ENCODE measurements at places on chromosomes 7 and 10.

DNA sequence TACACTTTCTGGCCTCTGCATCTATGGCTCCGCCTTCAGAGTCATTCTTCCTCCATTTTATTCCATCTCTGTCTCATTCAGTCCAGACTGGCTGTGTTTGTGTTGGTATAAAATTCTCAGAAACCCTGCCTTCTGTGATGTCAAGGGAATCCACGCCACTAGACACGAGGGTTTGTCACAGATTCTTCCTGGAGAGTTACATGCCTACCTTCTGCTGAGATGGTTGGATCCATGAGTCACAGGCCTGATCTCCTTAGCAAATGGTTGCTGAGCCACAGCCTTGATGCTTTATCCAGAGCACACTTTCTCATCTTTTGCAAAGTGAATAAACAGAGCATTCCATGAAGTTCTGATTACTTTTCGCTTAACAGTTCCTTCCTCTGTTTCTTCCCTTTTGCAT lies 35.9 kb upstream of the TSPAN33 start:
- no peak for DNase-seq

DNA sequence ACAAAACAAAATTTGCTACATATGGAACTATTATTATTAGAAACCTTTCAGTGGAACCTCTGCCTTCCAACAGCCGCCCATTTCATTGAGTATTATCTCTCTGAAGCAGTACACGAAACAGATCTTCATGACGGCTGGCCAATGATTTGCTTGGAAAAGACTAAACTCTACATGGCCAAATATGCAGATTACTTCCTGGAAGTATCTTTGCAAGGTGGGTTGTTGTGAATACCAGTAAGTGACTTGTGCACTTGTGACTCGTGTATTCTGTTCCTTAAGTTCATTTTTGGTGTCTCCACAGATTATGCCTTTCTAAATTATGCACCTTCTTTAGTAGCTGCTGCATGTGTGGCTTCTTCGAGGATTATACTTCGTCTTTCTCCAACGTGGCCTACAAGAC lies 13.4 kb downstream of the CCNJ start:
- no peak for DNase-seq

- no peak for DNase-seq
Measured at GRCh38 chr7:137130751-137131158, 212.8 kb downstream of the PTN start.

- DNase-seq, result no peak
Measured at GRCh38 chr7:96041171-96041570, 268.8 kb downstream of the DYNC1I1 start.

- DNase-seq, result no peak
Measured at GRCh38 chr7:134632052-134632451, 14.6 kb upstream of the BPGM start.

DNA sequence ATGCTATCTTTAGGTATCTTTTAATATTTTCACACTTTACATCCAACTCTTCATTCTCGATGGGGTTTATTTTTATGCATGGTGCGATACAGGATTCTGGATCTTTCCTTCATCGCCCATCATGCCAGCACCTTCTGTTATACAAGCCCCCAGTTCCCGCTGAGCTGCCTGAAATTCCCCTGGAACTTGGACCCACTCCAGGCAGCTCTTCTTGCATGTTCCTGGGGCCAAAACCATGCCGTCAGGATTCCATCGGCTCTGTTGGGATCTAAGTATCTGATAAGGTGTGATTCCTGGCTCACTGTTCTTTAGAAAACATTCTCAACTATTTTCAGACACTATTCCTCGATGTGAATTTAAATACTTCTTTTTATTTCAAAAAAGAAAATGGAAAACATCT lies 40.5 kb upstream of the PPP2R2D start:
- DNase-seq, result no peak

DNA sequence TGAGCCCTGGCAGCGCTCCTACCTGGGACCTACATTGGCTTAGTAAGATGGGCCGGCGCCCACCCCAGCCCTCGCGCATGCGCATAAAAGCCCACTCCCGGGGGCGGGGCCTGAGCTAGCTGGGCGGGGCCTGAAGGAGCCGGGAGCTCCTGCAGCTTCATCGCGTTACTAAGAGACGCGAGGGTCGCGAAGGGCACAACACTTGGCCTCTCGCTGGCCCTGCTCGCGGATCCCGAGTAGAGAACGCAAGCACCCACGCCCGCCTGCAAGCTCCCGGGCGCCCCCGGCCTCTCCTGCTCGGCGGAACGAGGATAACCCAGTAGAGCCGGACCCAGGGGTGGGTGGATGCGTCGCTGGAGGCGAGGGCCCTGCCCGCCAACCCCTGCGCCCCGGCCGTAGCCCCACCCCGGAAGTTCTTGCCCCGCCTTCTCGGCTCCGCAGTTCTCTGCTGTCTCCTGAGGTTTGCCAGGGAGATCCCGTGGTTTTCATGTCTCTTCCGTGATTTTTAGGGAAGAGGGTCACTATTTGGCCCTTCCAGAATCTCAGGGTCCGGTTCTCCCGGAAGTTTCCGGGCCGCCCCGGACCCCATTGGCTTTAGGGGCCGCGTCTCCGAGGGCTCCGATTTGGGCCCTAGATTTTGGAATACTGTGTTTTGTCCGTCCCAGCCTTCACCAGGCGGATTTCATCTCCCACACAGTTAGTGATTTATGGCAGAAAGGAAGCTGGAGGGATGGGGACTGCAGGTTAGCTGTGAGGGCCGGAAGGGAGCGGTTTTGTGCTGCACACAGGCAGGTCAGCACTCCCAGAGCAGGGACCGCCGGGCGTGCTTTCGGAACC lies at the start of gene MEIG1:
TSS of gene MEIG1 (plus strand) at position 168 of the 837 bp plus-strand sequence. CDS start 7,081 bp downstream, outside the sequence.
- peak; percentile 90 for DNase-seq

- DNase-seq, result no peak
Measured at GRCh38 chr10:122561212-122561611, 658 bp downstream of the DMBT1 start.

- no peak for DNase-seq
Measured at GRCh38 chr10:37124532-37124931, 866 bp upstream of the ANKRD30A start.

DNA sequence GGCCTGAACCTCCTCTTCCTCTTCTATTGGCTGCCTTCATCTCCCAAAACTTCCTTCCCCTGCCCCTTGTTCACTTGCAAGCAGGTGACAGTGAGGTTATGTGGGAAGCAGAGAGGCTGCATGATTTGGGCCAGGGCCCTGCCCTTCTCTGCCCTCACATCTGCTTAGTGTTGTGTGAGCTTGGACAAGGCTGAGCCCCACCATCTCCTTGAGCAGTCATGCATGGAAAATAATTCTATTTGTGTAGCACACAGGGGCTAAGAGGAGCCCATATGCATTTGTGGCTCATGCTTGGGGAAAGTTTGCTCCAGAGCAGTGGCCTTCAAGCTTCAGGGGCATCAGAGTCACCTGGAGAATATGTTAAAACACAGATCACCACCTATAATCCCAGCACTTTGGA lies 26.8 kb upstream of the AQP1 start:
- DNase-seq, result no peak

- no peak for DNase-seq
Measured at GRCh38 chr7:75988568-75989499, 5.6 kb downstream of the TMEM120A start.

DNA sequence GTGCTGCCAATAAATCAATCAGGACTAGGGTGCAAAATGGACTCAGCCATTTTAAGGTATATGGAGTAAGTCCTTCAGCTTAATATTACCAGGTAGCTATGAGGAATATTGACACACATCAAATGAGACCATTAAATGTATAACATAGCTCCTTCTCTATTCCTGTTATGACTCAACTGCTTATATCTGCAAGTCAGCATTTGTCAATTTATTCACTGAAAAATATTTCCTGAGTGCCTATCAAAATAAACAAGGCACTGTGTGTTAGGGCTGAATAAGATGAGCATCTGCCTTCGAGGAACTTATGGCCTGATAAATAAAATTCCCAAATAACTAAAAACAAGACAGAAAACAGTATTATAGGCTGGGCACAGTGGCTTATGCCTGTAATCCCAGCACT lies 113.8 kb downstream of the CDK6 start:
- no peak for DNase-seq

DNA sequence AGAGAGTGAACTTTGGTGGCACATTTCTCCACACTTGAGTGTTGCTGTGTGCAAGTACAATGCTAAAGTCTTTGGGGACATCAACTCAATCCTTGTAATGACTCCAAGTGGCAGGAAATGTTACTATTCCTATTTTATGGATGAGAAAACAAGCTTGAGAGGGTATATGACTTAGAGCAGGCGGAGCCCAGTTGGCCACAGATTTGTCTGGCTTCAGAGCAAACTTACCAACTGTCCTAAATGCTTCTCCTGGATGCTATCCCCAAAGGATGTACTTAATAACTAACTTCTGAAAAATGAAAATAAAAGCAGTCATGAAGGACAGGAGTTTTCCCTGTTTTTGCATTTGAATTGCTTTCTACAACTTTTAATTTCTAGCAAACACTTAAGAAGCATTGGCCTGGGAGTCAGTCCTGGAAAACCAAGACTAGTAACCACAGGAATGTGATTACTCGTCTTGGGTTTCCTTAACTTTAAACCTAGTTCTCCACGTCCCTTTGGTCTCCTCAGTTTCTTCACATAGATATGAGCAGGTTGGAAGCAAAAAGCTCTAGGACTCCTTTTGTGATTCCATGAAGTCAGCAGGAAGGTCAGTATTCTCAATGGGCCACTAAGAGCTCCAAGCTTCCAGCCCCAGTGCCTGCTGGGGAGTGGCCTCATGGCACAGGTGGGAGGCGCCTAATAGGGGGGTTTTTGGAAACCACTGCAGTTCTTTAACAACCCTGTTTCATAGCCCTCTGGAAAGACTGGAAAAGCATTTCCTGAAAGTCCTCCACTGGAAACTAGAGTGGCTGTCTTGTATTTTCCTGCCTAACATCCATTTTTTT lies 140.8 kb downstream of the GLCCI1 start:
- DNase-seq, result no peak

DNA sequence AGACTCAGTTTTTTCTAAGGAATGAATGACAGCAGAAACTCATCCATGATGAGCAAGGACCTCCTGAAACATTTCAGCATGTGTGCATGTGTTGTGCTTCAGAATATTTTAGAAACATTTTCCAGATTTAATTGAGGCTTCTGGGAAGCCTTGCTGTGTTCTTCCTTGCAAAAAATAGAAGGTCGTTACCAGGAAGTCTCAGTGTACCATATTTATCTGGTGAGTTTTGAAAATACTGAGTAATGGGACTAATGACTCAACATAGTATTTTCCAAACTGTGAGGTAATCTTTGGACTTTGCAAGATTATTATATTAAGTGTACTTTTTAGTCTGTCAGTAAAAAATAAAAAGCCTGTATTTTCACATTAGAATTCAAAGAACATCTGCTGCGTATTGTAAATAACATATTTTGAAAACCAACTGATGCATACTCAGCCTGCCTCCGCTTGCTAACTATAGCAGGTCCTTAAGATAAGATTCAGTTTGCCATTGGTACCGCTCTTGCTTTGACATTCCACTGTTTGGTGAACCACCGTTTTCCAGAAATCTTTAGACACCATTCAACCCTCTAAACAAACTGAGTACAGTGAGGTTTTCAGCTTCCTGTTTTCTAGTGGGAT lies 739.6 kb upstream of the GALNT17 start:
- DNase-seq, result no peak

DNA sequence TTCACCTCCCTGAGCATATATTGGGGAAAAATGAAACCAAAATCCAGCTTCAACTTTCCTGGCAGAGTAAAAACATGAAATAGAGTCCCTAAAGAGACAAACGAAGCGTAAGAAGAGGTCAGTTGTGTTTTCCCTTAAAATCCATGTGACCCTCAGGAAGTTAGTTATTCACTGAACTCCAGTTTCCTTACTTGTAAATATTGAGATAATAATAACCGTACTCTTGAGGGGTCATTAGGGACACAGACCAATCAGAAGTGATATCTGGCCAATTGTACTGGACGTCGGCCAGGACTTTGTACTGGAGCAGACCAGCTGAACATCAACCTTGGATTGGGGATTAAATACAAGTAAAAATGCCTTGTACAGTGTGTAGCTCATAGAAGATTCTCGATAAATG lies 167.0 kb downstream of the GATA3 start:
- DNase-seq, result no peak

DNA sequence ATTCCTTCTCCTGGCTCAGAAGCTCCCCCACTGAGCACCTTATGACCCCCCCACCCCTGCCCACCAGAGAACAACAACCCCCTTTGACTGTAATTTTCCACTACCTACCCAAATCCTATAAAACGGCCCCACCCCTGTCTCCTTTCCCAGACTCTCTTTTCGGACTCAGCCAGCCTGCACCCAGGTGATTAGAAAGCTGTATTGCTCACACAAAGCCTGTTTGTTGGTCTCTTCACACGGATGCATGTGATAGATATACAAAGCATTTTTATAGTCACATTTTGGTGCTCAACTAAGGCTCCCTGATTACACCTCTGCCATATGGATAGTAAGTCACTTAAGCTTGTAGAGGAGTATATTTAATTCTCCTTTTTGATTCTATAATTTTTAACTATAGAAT lies 985.8 kb downstream of the REEP3 start:
- no peak for DNase-seq

- no peak for DNase-seq
Measured at GRCh38 chr7:1720326-1720725, 50.2 kb downstream of the ELFN1 start.

- no peak for DNase-seq
Measured at GRCh38 chr7:70097645-70098044, 499.4 kb downstream of the AUTS2 start.

GRCh38 chr10:12081879-12082557 lies 13.3 kb downstream of the DHTKD1 start:
- no peak for DNase-seq

GRCh38 chr7:120725376-120726039 lies 132.4 kb downstream of the TSPAN12 start:
- no peak for DNase-seq

DNA sequence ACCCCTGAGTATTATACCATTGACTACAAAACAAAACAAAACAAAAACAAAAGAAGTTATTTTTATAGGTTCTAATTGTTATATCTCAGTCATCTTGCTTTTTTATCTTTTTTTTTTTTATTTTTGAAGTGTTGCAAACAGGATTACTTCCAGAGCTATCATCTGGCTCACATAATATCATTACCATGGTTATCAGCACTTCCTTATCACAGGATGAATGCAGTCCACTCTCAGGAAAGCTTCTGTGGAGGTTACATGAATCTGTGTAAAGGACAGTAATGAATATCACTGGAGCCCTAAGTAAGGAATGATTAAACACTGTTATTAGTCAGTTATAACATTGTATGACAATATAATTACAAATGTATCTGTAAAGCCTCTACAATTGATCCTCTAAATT lies 451.5 kb downstream of the PLXDC2 start:
- DNase-seq, result no peak

DNA sequence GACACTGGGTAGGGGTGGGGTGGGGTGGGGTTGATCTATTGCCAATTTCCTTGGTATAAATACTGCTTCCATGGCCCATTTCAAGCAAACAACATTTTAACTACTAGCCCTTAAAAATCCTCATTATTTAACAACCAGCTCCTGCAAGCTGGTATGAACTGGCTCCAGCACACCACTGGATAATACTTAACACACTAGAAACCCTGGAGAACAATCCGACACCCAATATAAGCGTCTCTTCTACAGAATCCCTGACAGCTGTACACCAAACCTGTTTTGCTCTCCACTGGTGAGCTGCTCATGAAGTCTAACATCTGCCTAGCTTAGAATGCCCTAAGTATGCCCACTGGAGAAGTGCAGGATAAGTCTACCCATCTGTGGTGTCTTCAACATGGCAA lies 116.8 kb downstream of the HIPK2 start:
- no peak for DNase-seq

- no peak for DNase-seq
Measured at GRCh38 chr7:149772241-149772955, 990 bp downstream of the ZNF467 start.

- no peak for DNase-seq
Measured at GRCh38 chr7:835485-836401, 3.5 kb downstream of the SUN1 start.

All from stimulated activated CD8-positive, alpha-beta memory T cell treated with anti-CD3 and anti-CD28 coated beads, Interleukin-7, amount 100 ng/mL, for 1 hour (primary cell).